Lung (tissue), 17 donors: ENCODE measurements at places on chromosomes 7 and 10.

DNA sequence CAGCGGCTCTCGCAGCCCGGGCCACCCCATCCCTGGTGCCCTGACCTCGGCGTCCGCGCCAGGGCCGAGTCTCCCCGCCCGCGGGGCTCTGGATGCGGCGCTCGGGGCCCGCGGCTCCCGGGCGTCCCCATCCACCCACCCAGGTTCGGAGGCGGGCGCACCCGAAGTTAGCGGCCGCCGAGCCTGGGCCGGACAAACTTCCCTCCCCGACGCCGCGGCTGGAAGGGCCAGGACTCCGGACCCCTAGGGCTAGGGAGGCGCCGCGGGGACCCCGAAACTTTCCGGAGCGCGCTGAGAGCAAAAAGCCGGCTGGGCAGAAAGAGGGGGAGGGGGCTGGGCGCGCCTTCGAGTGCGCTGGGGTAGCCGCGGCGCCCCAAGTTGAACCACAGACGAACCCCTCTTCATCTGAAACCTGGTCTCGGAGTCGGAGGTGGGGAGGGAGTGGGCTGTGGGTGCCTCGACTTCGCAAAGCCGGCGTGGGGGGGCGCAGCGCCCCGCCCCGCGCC lies 3.7 kb upstream of the ELFN1 start:
- DNase-seq, result peak; percentile 21

DNA sequence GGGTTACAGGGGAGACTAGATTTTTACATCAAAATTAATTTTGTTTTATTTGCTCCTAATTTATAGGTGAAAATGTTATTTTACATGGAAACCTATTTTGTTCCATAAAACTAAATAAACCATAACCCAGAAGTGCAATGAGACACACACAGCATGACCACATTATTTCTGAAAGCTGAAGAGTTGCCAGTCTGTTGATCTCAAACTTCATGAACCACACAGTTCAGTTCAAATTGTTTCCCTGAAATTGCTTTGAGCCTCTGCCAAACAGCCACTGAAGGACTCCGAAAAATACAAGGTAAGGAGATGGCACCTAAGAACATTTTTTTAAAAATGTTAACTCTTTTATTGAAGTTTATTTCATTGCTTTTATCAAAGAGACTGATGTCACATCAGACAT lies 25.0 kb upstream of the ITGB8 start:
- DNase-seq, result no peak

DNA sequence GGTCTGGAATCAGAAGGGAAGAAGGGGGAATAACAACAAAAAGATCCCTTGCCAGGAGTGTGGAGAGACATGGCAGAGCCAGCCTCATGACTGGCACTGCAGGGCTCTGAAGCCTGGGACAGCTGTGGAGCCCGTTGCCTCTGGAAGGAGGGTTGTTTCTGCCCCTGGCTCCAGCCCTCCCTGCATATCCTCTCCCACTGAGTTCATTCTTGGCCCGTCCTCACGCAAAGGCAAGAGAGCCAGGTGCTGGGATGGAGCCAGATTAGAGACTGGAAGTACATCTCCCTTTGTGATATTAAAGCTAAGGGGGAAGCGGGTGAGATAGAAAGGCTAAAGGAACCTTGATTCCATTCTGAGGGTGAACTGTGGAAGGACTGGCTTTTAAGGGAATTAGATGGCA lies 141.5 kb upstream of the NPVF start:
- no peak for DNase-seq

DNA sequence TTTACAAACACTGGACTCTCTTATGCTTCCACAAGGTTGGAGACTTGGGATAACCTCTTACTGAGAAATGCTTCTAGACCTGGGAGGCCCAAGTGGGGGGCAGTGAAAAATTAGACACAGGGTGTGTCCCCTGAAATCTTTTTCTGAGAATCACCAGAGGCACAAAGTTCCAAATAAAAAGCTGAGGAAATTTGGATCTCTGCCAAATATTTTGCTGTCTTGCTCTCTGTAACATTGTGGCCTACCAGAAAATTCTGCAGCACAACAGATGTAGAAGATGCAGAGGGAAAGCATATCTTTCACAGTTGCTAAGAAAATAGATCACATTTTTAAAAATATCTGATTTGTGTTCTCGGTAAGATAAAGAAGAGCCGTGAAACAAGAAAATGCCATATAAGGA lies 849.4 kb downstream of the CCSER2 start:
- DNase-seq, result no peak

DNA sequence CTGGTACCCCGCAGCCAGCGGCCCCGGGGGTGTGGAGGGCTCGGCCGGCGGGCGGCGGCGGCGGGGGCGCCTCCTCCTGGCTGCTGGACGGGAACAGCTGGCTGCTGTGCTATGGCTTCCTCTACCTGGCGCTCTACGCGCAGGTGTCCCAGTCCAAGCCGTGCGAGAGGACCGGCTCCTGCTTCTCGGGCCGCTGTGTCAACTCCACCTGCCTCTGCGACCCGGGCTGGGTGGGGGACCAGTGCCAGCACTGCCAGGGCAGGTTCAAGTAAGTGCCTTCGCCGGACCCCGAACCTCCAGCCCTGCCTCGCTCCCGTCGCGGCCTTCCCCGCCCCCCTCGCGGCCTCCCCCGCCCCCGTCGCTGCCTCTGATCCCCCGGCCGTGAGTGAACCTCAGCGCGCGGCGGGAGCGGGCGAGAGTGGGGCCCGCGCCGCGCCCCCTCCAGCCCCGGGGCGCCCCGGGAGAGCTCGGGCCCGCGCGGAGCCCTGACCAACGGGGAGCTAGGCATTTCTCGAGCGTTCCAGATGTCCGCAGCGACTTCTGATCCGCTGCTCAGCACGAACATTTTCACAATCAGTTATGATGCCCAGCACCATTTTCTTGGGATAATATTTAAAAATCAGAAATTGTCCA lies 727 bp downstream of the ATRNL1 start:
- DNase-seq, result peak; percentile 41

- peak; percentile 32 for DNase-seq
Measured at GRCh38 chr7:77247206-77247850, 47.7 kb upstream of the FGL2 start.

DNA sequence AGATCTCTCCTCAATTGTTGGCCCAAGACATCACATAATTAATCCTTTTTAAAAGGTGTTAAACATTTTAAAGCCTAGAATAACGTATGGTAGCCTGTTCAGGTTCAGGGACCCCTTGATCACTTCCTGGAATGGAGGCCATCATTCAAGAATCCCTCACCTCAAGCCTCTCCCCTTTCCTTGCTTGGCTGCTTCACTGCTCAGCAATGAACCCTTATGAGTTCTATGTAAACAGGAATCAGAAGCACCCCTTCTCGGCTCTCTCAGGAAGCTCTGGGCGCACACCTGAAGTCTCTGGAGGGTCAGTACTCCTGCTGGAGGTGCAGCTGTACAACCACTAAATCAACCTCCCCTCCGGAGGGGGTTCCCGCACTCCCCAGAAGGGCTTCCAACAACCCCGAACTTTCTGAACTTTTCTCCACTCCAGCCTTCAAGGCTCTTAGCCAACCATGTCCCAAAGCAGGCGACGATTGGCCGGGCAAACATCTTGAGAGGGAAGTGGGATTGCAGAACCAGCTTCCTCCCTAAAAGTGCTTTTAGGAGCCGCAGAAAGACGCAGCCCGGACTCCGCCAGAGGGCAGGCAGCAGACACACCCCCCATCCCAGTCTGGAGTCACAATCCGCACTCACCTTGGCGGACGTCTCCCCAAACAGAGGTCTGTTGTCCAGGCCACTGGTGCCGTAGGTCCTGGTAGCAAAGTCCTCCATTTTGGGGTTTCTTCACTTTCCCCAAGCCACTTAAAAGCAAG lies 562 bp downstream of the TMEM243 start:
- DNase-seq, result peak; percentile 80

DNA sequence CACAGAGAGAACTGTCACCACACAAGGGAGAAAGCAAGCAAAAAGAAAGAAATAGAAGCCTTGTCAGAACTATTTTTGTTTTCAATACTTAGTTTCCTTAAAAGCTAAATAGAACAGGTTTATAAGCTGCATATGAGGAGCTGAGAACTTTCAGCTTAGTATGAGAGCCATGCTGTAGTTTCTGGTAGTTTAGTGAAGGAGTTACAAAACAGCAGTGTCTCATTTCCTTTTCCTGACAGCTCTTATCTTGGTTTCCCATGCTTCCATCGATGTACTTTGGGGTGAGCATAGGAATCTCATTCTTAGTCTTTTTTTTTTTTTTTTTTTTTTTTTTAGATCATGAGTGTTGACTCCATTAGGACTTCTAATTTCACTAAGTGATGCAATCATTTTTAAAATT lies 8.6 kb upstream of the CHRM2 start:
- DNase-seq, result no peak

DNA sequence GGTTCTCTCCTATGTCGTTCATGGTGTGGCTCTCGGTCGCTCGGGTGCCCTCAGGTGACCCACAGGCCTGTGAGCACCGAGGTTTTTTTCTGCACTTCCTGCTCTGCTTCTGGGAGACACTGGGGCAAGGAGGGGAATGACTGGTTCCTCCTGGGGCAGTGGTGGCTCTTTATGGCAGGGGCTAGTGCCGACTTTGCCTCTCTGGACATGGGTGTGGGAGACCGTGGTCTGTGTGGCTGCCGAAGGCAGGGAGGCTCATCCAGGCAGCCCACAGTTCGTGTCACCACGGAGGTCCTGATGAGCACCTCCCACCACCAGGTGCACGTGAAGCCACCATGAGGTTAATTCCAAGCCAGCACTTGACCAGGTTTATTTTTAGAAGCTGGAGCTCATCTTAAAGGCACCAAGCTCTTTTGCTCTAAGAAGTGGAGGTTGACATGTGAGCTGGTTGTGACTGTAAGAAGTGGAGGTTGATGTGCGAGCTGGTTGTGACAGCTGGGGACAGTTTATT lies 24.7 kb upstream of the DPYSL4 start:
- DNase-seq, result no peak

GRCh38 chr7:139370301-139370942 lies 10.7 kb downstream of the LUC7L2 start:
- no peak for DNase-seq

- DNase-seq, result no peak
Measured at GRCh38 chr7:118590107-118590506, 365.6 kb downstream of the ANKRD7 start.

GRCh38 chr10:17905491-17905890 lies 46.2 kb upstream of the SLC39A12 start:
- DNase-seq, result no peak

- DNase-seq, result no peak
Measured at GRCh38 chr10:3272300-3272699, 99.7 kb upstream of the PITRM1 start.
